Fibroblast of skin of left biceps (primary cell): ENCODE measurements at places on chromosomes 12 and 14.

- no peak for DNase-seq
Measured at GRCh38 chr12:131218026-131218922, 264.6 kb downstream of the ADGRD1 start.

DNA sequence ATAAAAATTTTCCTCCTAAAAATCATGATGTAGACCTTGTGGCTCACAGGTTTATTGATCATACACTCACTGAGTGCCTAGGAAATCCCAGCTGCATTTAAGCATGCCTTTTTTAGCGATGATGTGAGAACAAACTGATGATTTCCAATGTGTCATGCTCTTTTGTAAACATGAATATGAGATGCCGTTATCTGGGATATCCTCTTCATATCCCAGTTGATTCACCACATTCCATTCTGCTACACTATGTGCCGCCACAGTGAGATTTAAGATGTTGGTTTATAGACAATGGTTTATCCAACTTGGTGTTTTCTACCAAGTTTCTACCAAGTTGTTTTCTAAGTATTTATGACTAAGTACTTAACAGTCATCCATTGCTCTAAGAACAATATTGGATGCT, 5.2 kb downstream of the OR4E1 start:
- no peak for DNase-seq

DNA sequence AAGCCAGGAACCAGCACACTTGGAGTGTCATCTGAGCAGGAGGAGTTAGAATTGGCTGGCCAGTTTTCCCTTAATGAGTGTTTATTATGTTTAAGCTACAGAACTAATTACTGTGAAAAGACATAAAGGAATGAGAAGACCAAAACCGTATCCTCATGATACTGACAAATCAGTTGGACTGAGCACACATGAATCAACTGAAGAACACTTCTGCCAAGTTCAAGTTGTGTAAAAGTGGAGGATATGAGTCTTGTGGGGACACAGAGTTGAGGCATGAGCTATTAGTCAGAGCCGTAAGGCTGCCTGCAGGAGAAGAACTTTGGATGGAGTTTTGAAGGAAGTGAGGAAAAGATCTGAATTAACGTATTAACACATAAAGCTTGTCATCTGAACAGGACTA, 43.1 kb downstream of the HMGA2 start:
- peak; percentile 66 for DNase-seq

DNA sequence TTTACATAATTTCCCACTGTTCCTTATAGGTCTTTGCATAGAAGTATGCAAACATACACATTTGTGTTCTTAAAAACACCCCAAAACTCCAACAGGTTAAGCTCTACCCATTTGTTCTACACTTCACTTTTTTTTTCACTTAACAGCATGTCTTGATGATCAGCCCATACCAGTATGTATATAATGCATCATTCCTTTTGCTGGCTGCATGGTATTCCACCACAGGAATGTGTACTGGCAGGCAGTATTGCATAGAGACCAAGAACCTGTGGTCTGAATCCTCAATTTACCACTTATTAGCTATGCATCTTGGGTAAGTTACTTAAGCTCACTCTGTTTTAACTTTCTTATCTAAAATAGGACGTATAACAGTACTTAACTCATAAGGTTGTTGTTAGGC, 65.5 kb downstream of the SAMD4A start:
- no peak for DNase-seq

DNA sequence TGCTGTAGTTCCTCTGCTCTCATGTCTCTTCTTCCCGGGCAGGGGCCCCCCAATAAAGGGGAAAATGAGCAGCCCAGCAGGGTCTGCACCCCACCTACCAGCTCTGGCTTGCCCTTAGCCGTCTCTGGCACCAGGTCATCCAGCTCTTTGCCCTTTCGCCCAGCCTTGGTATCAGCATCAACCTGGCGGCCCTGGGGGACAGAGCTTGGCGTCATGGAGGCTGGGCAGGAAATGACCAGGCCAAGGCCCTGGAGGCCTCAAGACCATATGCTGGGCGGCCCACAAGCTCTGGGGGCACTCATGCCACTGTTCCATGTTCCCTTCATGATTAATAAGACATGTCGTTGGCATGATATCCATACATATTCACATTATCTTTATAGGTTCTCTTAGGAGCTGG, 14.7 kb downstream of the MYL6 start:
- no peak for DNase-seq

- no peak for DNase-seq
Measured at GRCh38 chr12:81758421-81759189, 545 bp downstream of the PPFIA2 start.

- DNase-seq, result peak; percentile 8
Measured at GRCh38 chr14:85342858-85343607, 186.9 kb upstream of the FLRT2 start.

GRCh38 chr12:78820946-78821345, 43.6 kb upstream of the SYT1 start:
- no peak for DNase-seq

- no peak for DNase-seq
Measured at GRCh38 chr12:49661191-49661590, 37.8 kb downstream of the PRPF40B start.

DNA sequence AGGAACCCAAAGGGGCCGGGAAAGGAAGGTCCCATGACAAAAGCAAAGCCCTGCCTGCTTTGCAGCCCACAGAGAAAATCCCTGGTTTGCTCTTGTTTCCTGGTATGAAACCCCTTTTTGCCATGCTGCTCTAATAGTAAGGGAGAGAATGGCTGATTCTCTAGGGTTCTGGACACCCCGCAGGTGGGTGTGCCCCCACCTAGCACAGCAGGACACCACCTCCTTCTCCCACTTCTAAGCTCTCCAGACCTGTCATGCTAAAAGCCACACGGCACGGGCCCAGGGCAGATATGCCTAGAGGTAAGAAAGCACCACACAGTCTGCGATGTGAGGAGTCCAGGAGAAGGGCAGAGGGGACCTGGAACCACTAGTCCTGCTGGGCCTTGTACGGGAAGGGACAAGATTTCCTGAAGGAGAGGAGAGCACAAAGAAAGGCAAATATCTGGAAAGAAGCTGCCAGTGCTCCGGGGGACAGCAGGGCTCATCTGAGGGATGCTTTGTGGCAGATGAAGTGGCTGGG, 113.3 kb downstream of the BCL11B start:
- no peak for DNase-seq

GRCh38 chr12:52630008-52630500, 11.7 kb upstream of the KRT73 start:
- no peak for DNase-seq

GRCh38 chr14:88045705-88046104, 40.8 kb downstream of the GPR65 start:
- DNase-seq, result no peak

GRCh38 chr14:61344437-61345150, 23.2 kb downstream of the PRKCH start:
- no peak for DNase-seq

- DNase-seq, result no peak
Measured at GRCh38 chr14:99871771-99872170, 78.6 kb downstream of the EML1 start.

GRCh38 chr12:90253674-90254181, 545.1 kb upstream of the ATP2B1 start:
- no peak for DNase-seq

GRCh38 chr12:53039851-53040250, 10.0 kb upstream of the TNS2 start:
- DNase-seq, result no peak

DNA sequence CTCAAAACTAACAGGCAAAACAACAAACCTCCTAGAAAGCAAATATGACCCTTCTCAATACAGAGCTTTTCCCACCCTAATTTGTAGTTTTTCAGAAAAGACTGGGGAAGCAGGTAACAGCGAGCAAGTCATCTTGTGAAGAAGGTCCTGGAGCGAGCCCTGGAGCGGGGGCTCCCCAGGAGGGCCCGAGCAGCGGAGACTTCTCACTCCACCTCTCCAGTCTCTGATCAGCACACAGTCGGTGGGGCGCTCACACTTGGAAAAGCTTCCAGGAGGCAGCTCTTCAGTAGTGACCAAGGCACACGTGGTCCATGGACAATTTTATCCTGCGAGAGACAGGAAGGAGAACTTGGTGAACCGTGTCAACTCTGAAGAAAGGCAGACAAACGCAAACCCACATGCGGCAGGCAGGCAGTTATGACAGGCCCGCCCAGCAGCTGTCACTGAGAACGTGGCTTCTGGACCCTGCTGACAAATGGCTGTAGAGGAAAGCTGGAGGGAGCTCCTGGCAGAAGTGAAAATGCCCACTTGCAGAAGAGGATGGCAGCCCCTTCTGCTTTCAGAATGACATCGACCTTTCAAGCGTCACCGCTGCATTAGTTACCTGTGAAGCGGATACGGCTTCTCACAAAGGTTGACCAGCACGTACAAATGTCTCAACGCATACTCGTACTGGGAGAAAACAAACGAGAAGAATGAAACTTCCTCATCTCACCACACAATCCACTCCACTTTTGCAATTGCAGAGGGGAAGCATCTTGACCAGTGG, 44.2 kb downstream of the LGMN start:
- no peak for DNase-seq

DNA sequence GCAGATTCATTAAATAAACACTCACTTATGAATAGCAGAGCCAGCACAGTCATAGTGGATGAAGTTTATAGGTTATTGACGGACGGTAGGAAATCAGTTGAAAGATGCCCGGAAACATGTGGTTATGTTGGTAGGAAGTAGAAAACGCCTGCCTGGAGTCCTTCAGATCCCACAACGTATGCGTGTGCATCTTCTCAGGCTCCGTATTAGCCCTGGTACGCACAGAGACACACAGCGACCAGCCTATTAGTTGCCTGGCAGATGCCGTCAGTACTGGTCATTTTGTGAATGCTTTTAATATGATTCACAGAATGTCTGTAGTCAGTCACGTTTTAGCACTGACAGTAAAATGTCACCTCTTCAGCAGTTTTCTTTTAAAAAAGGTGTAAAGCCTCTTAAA, 196.4 kb downstream of the RGS6 start:
- DNase-seq, result no peak

DNA sequence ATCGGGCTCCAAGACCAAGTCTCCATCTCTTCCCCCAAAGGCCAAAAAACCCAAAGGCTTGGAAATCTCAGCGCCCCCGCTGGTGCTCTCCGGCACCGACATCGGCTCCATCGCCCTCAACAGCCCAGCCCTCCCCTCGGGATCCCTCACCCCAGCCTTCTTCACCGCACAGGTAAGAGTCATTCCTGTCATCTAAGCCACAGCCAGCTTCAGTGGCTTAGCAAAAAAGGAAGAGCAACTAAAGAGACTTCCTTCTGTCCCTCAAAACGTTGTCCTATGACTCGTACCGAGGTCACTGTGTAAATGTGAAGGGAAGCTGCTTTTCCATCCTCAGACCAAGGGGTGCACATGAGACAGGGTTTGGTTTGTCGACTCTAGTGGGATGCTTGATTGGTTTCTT, 53.4 kb downstream of the ELK3 start:
- DNase-seq, result no peak

GRCh38 chr12:91040096-91040755, 17.6 kb downstream of the KERA start:
- no peak for DNase-seq

- DNase-seq, result no peak
Measured at GRCh38 chr12:104063712-104064030, 660 bp upstream of the HCFC2 start.

- DNase-seq, result no peak
Measured at GRCh38 chr12:96387981-96388380, 12.3 kb downstream of the CDK17 start.

- DNase-seq, result no peak
Measured at GRCh38 chr12:107612508-107612907, 73.1 kb upstream of the PWP1 start.

- no peak for DNase-seq
Measured at GRCh38 chr12:105329926-105330282, 587 bp upstream of the C12orf75 start.

DNA sequence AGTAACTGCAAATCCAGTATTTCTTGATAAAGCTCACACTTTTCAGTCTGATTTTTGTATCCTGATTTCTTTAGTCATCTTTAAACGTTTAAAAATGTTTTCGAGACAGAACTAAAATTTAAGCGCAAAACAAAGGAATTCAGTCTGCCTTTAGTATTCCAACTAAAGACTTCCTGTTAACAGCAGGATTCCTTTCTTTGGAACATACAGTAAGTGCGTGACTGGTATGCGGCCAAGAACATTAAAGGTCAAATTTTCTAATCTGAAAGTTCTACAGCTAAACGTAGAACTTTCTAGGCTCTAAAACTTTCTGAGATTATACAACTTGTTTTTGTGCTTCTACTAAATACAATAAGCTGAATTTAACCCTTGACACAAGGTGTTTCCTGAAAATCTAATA, 9.9 kb downstream of the SAV1 start:
- DNase-seq, result no peak

DNA sequence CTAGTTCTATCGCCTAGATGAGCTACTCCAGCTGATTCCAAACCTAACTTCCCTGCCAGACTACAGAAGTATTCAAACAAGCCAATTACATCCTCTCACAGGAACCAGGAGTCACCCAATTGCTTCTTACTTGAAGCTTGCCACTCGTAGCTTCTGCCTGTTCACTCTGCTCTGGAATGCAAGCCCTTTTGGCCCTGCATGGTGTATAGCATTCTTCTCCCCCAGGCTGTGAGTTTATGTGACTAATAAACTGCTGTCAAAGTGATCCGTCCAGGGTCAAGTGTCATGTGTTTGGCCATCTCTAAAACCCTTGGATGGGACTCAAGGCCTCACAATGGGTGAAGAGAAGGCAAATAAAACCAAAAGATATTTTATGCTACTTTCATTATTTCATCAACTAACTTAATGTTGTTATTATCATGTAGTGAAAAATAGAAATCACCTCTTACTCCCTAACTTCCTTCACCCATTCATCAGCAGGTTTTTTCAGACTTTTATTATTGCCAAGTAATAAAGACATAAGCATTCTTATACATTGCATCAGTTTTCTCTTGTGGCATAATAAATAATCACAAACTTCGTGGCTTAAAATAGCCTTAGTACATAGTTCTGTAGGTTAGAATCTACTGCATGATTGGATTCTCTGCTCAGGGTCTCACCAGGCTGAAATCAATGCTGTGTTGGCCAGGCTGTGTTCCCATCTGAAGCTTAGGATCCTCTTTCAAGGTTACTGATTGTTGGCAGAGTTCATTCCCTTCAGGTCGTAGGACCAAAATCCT, 1981.7 kb upstream of the FLRT2 start:
- DNase-seq, result no peak

DNA sequence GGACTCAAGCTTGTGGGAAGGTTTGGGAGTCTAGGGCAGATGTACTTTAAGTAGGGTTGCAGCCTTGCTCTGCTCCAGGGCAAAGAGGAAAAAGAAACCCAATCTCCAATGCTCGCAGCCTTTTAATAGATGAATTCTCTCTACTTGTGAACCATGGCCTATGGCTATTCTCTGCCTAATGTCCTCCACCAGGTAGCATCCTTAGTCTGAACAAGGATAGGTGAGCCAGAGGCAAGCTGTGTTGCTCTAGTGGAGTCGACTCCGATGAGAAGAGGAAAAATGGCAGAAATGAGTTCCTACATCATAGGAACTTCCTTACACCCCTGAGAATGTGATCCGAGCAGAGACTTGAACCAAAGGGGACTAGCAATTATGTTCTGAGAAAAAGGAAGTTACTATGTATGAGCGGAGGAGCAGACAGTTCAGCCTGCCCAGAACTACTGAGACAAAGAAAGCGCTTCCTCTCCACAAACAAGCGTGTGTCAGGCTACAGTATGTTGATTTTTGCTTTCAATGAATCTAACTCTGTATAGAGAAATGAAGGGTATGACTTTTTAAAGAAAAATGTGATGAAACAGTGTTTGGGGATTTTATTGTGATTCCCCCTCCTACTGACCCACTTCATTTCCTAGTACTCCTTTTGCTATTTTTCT, 153.6 kb upstream of the ARID2 start:
- DNase-seq, result no peak
